Astrocyte (in vitro differentiated cells and primary cell): ENCODE measurements at places on chromosomes 16 and 17. TPM values are rescaled to one million over a fixed set of nuclear protein-coding genes. Genes with fewer than 3 reads are reported as not detected.

The MRPL12 gene
- 69.9 and 71.3 TPM in 2 replicates for total RNA-seq

The TMEM235 gene
- total RNA-seq: not detected in 2 replicates

The CDH8 gene
- 13.2 and 17.5 TPM in 2 replicates for total RNA-seq

The PLXDC1 gene
- total RNA-seq: 8.9 and 13.8 TPM in 2 replicates

The MIF4GD gene
- total RNA-seq: 3.9 and 5.0 TPM in 2 replicates

The ATP2A1 gene
- total RNA-seq: 1.0 and 2.0 TPM in 2 replicates

DNA sequence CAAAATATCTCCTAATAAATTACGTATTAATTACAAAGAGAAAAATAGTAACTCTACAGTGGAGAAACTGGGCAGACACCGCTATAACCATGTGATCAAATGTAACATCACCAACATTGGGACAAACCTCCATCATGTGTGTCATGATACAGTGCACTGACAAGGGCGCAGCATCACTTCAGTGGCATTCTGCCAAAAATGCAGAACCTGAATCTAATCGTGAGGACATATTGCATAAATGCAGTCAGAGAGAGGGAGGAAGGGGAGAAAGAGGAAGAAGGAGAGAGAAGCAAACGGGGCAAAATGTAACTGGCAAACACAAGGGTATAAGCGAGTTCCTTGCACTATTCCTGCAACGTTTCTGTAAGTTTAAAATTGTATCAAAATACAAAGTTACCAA, 74.2 kb upstream of the MARCHF10 start:
- no peaks in the 10 kb centered on the region for H3K36me3 ChIP-seq
- DNase-seq: no peak
- H3K4me3 ChIP-seq: no peak overlapping the region

DNA sequence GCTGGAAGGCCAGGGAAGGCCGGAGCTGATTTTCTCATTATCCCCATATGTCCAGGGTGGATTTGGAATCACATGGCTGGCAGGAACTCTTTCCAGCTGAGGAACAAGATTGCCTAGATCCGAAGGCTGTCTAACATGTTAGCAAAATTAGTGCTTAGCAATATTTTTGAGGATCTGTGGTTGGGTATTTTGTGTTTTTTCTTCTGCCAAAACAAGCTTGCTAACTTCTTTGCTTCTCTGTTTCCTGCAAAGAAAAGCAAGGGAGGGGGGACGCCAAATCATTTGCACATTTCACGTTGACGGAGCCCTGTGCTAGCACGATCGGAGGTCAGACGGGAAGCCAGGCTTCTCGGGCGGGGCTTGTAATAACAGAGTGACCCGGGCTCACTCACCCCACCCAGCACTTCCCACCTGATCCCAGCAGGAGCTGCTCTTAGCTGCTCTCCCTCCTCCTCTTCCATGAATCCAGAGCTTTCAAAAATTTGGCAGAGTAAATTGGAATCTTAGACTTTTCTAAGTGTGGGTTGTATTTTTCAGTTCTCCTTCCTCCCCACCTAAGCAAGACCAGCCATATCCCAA, 33.3 kb upstream of the FOXF1 start:
- no peak overlapping the region for H3K27ac ChIP-seq
- peaks cover 32% of the 10 kb centered on the region for H3K27me3 ChIP-seq
- DNase-seq: no peak
- no peaks in the 10 kb centered on the region for H3K4me1 ChIP-seq

GRCh38 chr17:20235747-20236146, 226.6 kb downstream of the SPECC1 start:
- DNase-seq: no peak
- H3K4me1 ChIP-seq: no peaks in the 10 kb centered on the region
- peaks cover 2% of the 10 kb centered on the region for H3K36me3 ChIP-seq
- H3K27ac ChIP-seq: no peak overlapping the region
- no peak overlapping the region for H3K4me3 ChIP-seq
- no peaks in the 10 kb centered on the region for H3K27me3 ChIP-seq

DNA sequence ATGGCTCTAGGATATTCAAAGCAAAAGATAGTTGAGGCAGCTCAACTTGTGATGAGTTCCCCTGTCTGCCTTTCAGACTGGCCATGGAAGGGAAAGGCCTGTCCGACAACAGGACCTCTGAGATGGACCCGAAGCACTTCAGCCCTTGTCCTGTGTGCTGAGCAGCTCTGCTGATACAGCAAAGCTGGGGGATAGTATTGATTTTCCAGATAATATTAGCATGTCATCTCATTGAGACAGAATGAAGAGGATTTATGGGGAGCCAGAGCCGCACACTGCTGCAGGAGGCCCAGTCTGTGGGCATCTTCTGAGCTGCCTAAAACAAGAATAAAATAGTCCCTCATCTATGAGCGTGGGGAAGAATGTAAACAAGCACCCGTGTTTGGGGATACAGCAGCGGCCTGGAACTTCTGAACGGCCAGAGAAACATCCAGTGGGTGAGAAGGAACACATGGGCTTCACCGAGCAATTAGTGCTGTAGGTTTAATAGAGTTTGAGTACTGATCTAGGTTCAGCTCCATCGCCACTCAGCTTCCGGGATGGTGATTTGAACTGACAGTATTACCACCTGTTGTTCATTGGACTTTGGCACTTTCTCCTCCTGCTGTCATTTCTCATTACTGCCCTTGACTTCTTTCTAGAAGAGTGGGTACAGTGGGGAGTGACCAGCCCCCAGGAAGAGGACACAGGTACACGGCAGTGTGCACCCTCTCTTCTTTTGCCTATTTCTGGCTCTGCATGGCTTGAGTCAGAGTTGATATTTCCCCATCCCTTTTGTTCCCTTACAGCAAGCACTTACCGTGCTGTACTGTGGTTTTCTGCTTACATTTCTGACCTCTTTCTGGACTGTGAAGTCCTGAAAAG, 96.5 kb upstream of the TBX2 start:
- H3K4me1 ChIP-seq: peaks cover 9% of the 10 kb centered on the region
- no peak overlapping the region for H3K4me3 ChIP-seq
- no peaks in the 10 kb centered on the region for H3K27me3 ChIP-seq
- DNase-seq: no peak
- no peaks in the 10 kb centered on the region for H3K36me3 ChIP-seq
- no peak overlapping the region for H3K27ac ChIP-seq

DNA sequence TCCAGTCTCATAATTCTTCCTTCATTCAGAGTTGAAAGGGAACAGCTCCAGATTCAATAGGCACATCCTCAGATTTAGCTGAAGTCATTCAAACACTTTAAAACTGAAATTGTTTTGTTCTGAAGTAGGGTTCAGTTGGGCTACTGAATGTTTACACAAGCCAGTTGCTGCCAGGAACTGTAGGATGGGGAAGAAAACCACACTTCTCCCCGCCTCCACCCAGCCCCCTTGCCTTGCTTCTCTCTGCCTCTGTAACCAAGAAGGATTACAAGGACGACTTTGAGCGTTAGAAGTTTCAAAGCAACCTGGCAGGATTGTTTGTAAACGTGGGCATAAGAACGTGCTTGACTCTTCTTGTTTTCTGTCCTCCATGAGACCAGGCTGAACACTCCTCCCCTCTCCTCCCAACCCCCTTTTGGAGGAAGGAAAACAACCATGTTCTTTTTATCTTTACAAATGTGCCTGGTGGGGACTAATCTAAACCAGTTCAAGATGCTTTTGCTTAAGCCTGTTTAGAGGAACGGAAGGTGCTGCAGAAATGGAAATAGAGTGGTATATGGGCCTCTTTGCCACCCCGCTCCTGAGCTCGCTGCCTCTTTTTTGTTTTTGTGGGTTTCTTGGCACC, 287.9 kb downstream of the FTO start:
- H3K36me3 ChIP-seq: no peaks in the 10 kb centered on the region
- no peak overlapping the region for H3K4me3 ChIP-seq

GRCh38 chr16:66113223-66113622, 253.3 kb upstream of the CDH5 start:
- H3K27me3 ChIP-seq: no peaks in the 10 kb centered on the region
- H3K36me3 ChIP-seq: no peaks in the 10 kb centered on the region
- no peak overlapping the region for H3K27ac ChIP-seq
- peaks cover 12% of the 10 kb centered on the region for H3K4me1 ChIP-seq
- H3K4me3 ChIP-seq: no peak overlapping the region
- DNase-seq: no peak

GRCh38 chr16:70808371-70808770, 7.4 kb upstream of the VAC14 start:
- H3K27me3 ChIP-seq: no peaks in the 10 kb centered on the region
- H3K27ac ChIP-seq: no peak overlapping the region
- peaks cover 22% of the 10 kb centered on the region for H3K4me1 ChIP-seq
- H3K36me3 ChIP-seq: no peaks in the 10 kb centered on the region
- no peak for DNase-seq

DNA sequence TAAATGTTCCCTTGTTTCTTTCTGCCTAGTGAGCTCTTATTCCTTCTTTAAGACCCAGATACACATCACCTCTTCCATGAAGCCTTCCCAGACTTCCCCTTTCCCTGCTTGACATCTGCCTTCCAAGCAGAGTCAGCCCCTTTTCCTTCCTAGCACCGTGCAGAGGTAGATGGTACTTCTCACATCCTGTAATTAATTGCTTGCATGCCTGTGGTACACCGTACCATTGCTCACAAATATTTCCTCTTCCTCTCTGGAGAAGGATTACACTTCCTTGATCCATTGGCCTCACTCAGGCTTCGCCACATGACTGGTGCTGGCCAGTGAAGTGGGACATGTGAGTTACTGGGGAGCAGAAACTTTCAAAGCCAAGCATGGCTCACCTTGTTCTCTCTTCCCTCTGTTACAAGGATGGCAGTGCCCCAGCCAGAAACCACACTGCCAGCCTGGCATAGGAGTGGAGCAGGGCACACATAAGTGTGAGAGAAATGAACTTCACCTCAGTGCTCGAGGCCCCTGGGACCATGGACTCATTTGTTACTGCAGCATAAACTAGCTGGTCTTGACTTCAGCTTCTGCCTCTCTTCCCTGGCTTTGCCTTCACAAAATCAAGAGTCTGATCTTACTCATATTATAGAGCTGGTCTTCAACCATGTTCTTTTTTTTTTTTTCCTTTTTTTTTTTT, 44.0 kb downstream of the SOST start:
- H3K4me1 ChIP-seq: peaks cover 9% of the 10 kb centered on the region
- no peaks in the 10 kb centered on the region for H3K36me3 ChIP-seq
- DNase-seq: peak; percentile 68
- peaks cover 4% of the 10 kb centered on the region for H3K27me3 ChIP-seq

GRCh38 chr16:80541306-80541694, 507 bp downstream of the DYNLRB2 start:
- H3K4me1 ChIP-seq: no peaks in the 10 kb centered on the region
- H3K36me3 ChIP-seq: no peaks in the 10 kb centered on the region
- peak overlapping the region; percentile 72 for H3K4me3 ChIP-seq
- peak overlapping the region; percentile 62 for H3K27ac ChIP-seq
- peaks cover 3% of the 10 kb centered on the region for H3K27me3 ChIP-seq
